Mammary epithelial cell (primary cell): ENCODE measurements at places on chromosomes 11 and 22. TPM values are rescaled to one million over a fixed set of nuclear protein-coding genes. Genes with fewer than 3 reads are reported as not detected.

The CFAP300 gene
- total RNA-seq = 4.3 TPM

The SPTBN2 gene
- 57.2 TPM for total RNA-seq

The SMC1B gene
- not detected in 2 replicates for total RNA-seq

The MMP12 gene
- not detected for total RNA-seq

The NLRP14 gene
- total RNA-seq = 0.33 TPM
